GM23248 (cell line): ENCODE measurements at places on chromosomes 5 and 9. TPM values are rescaled to one million over a fixed set of nuclear protein-coding genes. Genes with fewer than 3 reads are reported as not detected.
A peak's percentile ranks its signal among the peaks of the same experiment; 100 is the strongest.

GRCh38 chr9:117757561-117758190 lies 53.5 kb downstream of the TLR4 start:
- no peaks in the 10 kb centered on the region for H3K36me3 ChIP-seq
- peaks cover 1% of the 10 kb centered on the region; the same call in 1 of the 2 replicates for H3K4me1 ChIP-seq
- no peak for DNase-seq
- H3K4me3 ChIP-seq = no peak overlapping the region

DNA sequence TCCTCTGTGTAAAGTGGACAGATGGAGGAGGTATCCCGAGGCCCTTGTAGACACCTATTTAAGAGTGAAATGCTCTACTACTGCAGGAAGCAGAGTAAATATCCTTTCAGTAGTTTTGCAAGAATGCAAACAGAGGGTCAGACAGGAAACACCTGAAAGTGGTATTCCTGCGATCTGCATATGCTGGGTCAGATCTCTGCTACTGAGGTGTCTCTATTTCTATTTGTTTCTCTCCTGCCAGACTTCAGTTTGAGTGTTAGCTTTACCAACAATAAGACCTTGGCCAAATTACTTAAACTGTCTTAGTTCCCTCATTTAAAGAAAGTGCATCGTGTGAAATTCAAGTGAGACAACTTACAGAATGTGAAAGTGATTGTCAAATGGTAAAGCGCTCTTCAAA lies 47.6 kb downstream of the JAKMIP2 start:
- H3K36me3 ChIP-seq = no peaks in the 10 kb centered on the region
- H3K27me3 ChIP-seq = no peaks in the 10 kb centered on the region
- H3K4me3 ChIP-seq = no peak overlapping the region
- no peak overlapping the region for H3K27ac ChIP-seq

DNA sequence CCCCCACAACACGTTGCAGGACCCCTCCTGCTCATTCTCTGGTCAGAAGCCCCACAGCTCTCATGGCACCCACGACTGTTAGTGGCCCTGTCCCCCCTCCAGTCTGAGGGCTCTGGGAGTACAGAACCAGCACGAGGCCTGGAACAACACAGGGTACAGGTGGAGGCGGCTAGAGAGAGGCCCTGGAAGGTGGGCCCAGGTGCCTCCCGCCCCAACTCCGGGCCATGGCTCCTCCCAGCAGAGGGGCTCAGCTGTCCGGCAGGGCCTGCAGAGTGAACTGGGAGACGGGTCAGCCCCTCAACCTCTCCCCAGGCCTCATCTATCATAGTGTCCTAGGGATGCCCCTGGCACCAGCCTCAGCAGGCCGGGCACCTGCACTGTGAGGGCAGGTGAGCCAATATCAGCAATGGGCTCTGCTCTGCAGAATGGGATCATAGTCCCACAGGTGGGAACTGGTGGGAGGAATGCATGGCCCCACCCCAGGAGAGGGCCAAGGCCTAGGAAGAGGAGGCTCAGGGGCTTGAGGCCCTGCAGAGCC lies 58.6 kb downstream of the BARX1 start:
- H3K36me3 ChIP-seq = no peaks in the 10 kb centered on the region
- H3K27ac ChIP-seq = no peak overlapping the region
- no peaks in the 10 kb centered on the region for H3K4me1 ChIP-seq
- no peak overlapping the region for H3K4me3 ChIP-seq
- H3K27me3 ChIP-seq = no peaks in the 10 kb centered on the region

DNA sequence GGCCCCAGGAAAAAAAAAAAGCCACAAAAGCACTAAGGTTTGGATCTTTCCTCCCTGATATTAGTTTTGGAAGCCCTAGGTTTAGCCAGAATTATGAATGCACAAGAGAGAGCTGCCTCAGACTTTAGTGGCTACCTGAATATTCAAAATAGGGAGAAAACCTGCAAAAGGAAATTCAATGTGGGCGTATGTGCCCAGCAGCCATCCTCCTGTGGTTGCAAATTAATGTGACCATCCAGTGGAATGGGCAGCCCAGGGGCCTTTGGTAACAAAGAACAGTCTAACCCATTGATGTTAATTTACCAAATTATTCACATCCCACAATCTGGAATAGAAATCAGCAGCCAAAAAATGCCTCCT lies 298.4 kb downstream of the CWC27 start:
- H3K4me3 ChIP-seq = no peak overlapping the region
- peaks cover 26% of the 10 kb centered on the region for H3K4me1 ChIP-seq
- no peak overlapping the region for H3K27ac ChIP-seq
- no peak for DNase-seq

DNA sequence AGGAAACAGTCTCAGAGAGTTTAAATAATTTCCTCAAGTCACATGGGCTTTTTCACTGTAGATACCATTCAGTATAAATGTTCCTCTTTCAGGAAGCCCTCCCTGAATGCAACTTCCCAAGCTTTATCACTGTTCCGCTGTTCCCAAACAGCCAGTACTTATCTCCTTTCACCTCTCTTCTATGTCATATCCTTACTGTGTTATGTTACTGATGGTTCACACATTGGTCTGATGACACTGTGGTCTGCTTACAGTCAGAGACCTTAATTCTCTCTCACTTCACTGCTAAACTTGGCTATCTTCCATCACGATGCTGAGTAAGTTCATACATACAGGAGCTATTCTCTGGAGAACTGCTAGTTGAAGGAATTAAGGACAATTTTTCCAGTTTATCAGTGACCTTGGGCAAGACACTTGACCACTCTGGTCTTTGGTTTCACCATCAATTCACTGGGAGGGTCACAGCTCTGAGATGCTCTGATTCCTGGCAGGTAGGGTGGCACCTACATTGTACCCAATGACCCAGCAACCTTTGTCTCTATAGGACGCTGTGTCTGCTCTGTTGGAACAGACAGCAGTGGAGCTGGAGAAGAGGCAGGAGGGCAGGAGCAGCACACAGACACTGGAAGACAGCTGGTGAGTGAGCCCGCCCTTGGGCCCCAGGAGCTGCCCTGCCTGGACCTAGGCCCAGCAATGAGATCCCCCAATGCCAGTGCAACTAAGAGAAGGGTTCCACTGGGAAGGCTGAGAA lies 42.1 kb upstream of the RARS1 start:
- no peaks in the 10 kb centered on the region for H3K27me3 ChIP-seq
- DNase-seq = peak; percentile 13
- H3K27ac ChIP-seq = no peak overlapping the region
- no peaks in the 10 kb centered on the region for H3K36me3 ChIP-seq

DNA sequence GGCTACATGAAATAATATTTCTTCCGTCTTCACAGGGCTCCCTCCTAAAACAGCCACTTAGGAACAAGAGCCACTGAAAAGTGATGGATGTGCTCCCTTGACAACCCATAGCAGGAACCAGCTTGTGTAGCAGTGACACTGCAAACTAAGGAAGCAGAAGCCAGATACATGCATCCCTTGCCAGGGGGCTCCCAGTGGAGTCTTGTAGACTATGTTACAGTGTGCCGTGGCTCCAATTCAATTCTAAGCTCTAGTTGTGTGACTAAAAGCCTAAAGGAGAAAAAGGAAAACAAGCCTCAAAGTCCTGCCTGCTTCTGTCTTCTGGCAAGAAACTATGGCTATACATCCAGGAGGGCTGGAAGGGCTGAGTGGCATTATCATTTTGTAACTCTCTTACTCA lies 12.2 kb upstream of the TAF1L start:
- no peaks in the 10 kb centered on the region for H3K27me3 ChIP-seq
- H3K27ac ChIP-seq = no peak overlapping the region
- peaks cover 4% of the 10 kb centered on the region for H3K4me1 ChIP-seq
- no peak overlapping the region for H3K4me3 ChIP-seq

- DNase-seq = no peak
- no peak overlapping the region for H3K4me3 ChIP-seq
- no peaks in the 10 kb centered on the region for H3K36me3 ChIP-seq
- H3K27me3 ChIP-seq = no peaks in the 10 kb centered on the region
Measured at GRCh38 chr5:147445917-147446316, 64.0 kb downstream of the DPYSL3 start.

Gene CENPK
- 17.2 and 22.4 TPM in 2 replicates for total RNA-seq

Gene FANCG
- 11.5 and 20.0 TPM in 2 replicates for total RNA-seq

Gene DEPDC1B
- total RNA-seq = 2.5 and 8.5 TPM in 2 replicates
